ENCODE measurements at places on chromosomes 13 and 19.

DNA sequence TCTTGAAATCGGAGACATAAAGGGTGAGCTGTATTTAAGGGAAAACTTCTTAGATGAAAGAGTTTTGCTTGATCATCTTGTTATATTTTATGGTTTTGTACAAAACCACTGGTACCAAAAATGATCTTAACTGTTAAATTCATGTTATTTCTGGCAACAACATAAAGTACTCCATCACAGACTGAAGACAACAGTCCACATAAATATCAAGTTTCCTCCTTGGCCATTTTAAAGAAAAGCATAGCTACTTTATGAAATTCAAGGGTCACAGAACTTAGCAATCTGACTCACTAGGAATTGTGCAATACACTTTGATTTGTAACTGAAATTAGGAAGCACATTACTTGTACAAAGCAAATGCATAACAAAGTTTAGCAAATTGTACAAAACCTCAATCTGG is 66.3 kb downstream of the TBC1D4 start:
- DNase-seq = peak; percentile 80

GRCh38 chr19:5397804-5398692 is 57.2 kb upstream of the ZNRF4 start:
- no peak for DNase-seq

GRCh38 chr13:41284512-41285288 is 21.3 kb upstream of the MTRF1 start:
- DNase-seq = peak; percentile 100

DNA sequence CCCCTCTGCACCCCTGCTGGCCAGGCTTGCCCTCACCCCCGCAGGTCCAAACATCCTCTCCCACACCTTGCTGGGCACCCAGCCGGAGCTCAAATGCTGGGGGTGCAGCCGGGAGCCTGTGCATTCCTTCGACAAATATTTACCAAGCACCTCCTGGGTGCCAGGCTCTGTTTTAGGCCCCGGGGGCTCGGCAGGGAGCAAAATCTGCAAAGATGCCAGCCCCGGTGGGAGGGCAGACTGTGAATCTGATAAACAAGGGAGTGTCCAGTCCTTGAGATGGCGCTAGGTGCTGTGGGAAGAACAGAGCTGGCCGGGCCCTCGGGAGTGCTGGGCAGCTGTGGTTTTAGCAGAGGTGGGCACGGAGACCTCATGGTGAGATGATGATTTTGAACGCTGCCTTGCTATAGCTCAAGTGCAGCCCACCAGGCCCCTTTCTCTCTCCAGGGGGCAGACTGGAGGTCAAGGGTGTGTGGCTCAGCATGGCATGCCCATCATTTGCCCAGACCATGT is 10.6 kb downstream of the NFIX start:
- no peak for DNase-seq

GRCh38 chr19:14097532-14098151 is 7.1 kb upstream of the SAMD1 start:
- DNase-seq = no peak

GRCh38 chr13:26951581-26952177 is 191.1 kb upstream of the GPR12 start:
- no peak for DNase-seq

DNA sequence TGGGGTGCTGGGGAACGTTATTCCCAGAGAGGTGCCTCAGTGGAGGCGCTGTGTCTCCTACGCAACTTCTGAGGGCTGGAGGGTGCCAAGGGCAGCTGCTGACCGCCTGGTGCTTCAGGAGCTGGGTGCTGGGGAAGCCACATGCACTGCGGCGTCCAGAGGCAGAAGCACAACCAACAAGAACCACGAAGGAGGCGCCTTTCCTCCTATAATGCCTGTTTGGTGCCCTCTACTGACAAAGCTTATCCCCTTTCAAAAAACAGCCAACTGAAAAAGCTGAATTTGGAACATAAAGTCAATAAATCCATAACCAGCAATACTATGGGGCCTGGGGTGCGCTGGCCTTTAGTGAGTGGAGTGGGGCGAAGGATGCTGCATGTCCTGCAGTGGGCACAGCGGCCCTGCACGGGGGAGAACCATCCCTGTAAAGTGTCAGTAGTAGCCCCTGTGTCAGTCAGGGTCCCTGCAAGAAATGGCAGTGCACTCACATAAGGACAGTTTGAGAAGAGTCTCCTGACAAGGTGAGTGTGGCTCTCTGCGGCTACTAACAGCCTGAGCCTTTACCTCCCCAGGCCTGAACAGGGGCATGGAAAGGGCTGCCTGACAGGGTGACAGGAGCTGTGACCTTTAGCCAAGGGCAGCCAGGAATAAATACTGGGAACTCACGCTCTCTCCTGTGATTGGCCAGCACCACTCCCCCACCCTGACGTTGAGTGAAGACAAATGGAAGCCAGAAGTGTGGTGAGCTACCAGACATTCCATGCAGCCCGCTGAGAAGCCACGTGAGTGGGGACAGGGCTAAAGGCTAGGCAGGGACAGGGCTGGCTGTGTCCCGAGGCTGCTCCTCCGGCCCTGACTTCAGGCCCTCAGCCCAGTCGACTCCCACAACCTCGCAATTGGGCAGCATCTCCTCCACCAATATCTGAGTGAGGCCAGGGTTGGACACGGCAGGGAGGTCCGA is 4.5 kb upstream of the B3GNT8 start:
- peak; percentile 25 for DNase-seq

- DNase-seq = no peak
Observed at GRCh38 chr19:1587872-1588271, 4.8 kb downstream of the MBD3 start.

GRCh38 chr13:29903996-29904395 is 53.6 kb upstream of the UBL3 start:
- no peak for DNase-seq

DNA sequence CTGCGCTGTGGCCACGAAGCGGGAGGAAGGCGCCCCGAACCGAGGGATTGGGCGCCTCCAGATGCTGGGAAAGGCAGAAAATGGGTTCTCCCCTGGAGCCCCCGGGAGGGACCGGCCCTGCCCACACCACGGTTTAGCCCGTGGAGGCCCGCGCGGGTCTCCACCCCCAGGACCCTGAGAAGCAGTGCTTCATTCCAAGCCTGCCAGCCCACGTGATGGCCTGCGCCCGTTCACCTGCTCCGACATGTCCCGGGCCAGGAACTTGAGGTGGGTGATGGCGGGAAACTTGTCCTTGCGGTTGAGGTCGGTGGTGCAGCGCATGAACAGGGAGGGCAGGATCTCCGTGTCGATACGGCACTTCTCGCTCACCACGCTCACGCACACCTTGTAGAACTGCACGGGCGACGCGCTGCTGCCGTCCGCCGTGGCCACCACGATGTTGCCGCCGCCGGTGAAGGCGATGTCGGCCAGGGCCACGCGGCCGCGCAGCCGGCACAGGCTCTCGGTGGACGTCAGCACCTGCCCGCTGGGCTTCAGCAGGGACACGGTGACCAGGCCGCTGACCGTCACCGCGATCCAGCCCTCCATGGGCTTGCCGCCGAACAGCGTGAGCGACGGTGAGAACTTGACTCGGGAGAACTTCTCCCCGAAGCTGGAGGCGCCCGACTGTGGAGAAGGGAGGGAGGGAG is 7.3 kb downstream of the MED16 start:
- no peak for DNase-seq

- DNase-seq = no peak
Observed at GRCh38 chr13:105184201-105184600, 1351.3 kb downstream of the EFNB2 start.

DNA sequence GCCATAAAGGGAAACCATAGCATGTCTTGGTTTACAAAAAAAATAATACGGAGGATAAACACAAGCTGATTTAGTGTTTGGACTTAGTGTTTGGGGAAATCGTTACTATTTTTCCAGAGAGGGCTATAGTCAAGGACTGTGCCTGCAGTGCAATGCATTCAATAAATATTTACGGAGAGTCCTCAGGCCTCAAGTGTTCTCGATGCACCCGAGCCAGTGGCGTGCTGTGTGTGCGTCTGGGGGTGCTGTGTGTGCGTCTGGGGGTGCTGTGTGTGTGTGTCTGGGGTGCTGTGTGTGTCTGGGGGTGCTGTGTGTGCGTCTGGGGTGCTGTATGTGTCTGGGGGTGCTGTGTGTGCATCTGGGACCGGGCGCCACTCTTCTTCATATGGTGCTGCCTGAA is 71.7 kb upstream of the GTF3A start:
- DNase-seq = no peak

DNA sequence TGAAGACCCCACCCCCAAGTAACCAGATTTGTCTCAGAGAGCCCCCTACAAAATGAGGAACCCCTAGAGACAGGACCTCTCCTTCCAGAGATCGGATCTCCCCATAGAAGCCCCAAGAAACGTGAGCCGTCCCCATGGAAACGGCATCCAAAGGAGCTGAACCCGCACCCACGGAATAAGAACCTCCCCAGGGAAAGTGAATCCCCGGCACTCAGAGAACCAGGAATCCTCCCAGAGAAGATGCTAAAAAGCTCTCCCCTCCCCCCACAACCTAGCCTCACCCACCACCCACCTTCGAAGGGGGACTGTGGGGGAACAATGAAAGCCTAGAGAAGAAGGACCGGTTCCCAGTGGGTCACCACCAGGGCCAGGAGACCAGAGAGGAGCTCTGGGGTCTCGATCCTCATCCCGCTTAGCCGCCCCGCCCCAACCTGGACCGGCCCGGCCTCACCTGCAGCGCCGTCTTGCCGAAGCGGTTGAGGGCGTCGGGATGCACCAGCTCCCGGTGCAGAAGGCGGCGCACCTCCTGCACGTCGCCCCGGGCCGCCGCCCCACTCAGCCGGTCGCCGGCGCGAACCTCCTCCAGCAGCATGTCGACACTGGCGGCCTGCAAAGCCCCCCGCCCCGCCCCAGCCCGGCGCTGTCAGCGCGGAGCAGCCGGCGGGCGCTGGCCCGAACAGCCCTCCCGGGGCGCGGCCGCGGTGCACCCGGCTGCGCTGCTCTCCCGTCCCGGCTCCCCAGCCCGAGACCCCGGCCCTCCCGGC is 535 bp downstream of the CDKN2D start:
- DNase-seq = peak; percentile 33

DNA sequence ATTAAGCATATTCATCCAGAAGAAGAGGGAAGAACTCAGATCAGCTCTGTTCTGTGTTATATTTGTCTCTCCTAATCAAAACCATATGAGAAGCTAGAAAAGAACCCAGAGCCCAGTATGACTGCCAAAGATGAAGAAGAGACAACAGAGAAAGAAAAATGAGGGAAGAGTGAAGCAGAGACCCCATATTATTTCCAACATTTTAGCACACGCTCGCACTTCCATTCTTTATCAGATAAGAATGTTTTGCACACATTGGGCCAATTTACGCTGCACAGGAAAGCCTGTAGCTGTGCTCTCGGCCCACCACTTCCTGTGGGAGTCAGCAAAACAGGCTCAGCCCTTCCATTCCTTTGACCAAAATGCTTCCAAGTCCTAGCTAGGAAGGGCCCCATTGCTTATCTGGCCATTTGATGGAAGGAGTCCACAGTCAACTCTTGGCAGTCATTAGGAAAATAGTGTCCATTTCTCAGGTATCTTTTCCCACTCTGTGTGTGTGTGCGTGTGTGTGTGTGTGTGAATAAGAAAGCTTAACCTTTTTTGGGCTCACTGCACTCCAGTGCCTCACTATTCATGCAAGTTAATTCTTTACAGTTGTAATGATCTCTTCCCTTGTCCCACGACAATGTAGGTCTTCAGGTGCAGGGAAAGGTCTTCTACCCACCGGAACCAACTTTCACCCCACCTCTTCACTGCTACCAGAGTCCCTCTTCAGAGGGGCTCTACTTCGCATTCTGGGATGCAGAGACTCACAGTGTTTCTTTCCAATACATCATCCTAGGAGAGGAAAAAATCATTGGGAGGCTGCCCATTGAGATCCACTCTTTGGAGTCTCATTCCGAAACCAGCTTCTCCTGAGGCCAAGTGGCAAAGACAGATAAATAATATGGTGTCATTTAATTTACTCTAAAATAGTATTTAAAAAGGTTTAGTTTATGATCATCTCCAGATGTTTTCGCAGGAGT is 237.5 kb downstream of the COG6 start:
- DNase-seq = no peak

- DNase-seq = no peak
Observed at GRCh38 chr13:79917628-79918027, 423.3 kb downstream of the SPRY2 start.

DNA sequence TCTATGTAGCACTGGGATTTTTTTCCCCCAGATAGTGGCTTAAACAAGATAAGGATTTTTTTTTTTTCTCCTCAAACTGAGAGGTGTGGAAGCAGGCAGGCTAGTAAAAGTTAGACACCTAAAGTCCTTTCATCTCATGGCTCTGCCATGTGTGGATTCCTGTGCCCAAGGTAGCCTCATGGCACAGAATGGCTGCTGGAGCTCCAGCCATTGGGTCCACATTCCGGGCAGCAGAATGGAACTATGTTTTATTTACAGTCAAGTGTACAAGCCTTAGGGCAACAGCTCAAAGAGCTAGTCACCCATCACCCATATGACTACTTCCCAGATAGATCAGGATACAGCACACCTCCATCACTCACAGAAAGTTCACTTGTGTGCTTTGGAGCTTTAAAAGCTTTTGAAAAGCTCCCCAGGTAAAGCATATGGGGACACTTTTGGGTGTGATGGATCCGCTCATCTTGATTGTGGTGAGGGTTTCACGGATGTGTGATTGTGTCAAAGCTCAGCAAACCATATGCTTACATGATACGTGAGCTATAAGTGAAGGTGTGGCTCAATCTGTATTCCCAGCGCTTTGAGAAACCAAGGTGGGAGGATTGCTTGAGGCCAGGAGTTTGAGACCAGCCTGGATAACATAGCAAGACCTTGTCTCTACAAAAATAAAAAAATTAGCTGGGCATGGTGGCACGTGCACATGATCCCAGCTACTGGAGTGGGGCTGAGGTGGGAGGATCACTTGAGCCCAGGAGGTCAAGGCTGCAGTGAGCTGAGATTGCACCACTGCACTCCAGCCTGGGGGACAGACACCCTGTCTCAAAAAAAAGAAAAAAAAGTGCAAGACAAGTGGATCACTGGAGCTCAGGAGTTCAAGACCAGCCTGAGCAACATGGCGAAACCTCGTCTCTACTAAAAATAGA is 18.1 kb downstream of the PGLS start:
- no peak for DNase-seq

DNA sequence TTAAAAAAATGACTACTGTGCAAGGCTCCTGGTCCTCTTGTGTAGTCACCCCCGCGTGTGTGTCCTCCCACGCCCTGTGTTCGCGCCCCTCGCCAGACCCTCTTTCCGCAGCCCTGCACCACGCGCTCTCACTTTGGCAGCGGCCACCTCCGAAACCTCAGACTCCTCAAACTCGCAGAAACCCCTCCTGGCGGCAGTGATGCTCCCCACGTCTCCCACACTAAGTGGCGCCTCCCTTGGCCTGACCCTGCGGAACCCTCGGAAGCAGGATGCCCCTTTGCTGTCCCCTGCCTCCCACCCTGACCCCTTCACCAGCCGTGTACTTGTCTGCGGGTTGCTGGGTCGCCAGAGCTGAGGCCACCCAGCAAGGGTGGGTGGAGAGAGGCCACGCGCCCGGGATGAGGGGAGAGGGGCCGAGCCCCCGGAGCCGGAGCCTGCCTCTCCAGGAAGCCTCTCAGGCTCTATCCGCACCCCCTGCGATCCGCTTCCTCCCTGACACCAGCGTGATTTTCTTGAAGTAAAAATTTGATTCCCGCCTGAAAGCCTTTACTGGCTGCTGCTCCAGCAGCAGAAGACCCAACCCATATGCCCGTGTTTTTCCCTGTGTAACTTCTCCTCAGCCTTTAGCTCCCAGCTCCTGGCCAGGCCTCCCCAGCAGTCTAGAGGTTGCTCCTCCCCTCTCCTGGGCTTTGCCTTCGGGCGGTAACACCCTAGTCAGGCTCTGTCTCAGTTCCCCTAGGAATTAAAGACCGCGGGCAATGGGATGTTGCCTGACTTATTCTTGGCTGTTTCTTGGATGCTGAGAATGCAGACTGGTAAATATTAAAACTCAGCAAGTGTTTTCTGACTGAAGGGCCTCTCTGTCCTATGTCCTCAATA is 55.2 kb downstream of the MIPEP start:
- DNase-seq = no peak

GRCh38 chr13:105972811-105973590 is 562.5 kb downstream of the EFNB2 start:
- DNase-seq = peak; percentile 60

All from bronchial epithelial cell (primary cell).